AG04450 (cell line): ENCODE measurements at places on chromosomes 12 and 14.

- DNase-seq: no peak
Observed at GRCh38 chr12:58171914-58172313, 230.5 kb downstream of the ATP23 start.

GRCh38 chr14:23056956-23057756 lies at the start of gene CDH24:
TSS of gene CDH24 (minus strand) at chr14:23057520. CDS start at chr14:23055733, 1,787 bp downstream.
- no peak for DNase-seq

- DNase-seq: no peak
Observed at GRCh38 chr14:33979613-33980276, 28.9 kb upstream of the EGLN3 start.

DNA sequence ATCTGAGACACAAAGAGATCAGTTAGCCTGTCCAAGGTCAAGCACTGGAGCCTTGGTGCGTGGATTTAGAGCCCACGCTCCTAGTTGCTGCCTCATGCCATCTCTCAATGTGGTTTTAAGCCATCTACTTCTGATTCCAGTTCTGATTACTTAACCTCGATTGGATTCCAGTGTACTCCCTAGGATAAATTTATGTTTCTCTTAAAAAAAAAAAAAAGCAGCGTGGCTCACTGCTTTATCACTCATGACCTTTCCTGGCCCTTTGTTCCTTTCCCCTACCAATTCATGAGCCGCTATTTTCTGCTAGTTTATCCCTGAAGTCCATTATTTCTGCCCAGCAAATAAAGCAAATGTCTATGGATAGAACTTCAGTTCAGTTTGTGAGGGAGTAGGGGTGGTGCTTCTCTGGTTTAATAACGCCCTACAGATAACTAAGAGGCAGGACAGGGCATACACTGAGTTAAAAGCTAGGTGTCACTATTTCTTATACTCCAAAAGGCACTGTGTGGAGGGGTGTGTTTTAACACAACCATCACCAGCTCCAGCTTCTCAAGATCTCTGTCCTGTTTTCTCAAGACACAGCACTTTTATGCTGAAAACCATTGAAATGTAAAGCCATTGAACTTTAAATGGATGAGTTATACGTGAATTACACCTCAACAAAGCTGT lies 9.8 kb upstream of the PARP11 start:
- no peak for DNase-seq

GRCh38 chr14:102140027-102140749 lies 491 bp downstream of the WDR20 start:
- no peak for DNase-seq

- DNase-seq: no peak
Observed at GRCh38 chr12:2533036-2533435, 261.7 kb upstream of the FKBP4 start.
